ENCODE measurements at places on chromosomes 1 and 21.

DNA sequence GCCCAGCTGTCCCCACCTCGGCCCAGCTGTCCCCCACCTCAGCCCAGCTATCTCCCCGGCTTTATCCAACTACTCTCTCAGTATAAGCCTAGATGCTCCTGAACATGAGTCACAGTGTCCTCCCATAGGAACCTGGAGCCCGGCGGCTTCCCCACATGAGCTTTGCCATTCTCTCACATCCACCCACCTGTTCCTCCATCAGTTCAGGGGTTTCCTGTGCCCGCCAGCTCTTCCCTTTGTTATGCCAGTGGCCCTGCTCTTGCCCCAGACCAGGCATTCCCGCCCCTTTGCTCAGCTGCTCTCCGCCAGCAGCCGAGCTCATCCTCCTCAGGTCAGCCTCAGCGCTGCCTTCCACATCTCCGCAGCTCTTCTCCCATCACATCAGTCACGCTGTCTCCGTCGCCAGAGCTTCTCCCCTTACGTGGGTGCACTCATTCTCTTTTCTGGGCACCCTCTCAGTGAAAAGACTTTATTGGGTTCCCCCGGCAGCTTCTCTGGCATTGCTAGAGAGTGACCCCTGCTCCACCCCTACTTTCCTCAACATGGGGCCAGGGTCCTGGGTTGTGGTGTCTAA is 89.5 kb upstream of the CSF3R start:
- DNase-seq, result no peak

DNA sequence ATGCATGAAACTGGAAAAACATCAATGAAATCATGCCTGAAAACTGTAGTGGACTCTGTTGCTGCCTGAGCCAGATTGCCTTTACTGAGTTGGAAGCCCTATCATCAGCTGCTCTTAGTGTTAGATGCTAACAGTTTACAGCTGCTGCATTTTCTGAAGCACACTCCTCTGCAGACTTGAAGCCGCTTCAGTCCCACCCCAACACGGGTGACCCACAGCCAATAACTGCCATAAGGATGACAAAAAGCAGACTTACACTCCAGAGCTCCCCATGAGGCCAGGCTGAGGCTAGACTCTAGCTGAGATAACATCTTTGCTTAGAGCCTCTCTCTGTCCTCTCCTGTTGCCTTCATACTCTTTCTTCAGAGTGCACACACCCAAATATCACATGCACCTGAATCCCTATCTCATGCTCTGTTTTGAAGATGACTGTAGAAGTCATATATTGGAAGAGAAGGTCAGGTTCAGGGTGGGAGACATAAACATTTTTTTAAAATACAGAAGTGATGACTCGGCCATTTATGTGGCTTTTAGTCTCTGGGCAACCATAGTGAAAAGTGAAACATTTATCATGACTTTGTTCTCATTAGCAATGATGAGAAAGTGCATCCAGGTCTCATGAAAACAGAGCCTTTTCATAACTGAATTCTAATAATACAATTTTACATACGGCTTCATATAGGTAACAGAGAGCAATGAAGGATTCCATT is 161.0 kb downstream of the KCNK2 start:
- no peak for DNase-seq

DNA sequence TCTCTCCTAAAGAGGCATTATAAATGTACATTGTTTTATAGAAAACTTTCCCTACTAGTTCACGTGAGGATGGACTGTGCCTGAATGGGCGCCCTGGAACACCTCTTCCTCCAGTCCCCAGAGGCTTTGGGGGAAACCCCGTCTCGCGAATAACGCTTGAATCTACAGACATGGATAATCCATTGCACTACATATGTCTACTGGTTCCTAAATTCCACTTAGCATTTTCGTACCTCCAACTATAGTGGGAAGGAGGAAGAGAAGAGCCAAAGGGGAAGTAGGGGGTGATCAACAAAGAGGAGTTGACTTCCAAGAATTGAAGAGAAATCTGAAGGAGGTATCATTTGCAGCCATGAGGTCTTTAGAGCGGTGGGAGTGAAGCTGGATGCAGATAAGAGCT is 11.1 kb downstream of the BARHL2 start:
- DNase-seq, result no peak

DNA sequence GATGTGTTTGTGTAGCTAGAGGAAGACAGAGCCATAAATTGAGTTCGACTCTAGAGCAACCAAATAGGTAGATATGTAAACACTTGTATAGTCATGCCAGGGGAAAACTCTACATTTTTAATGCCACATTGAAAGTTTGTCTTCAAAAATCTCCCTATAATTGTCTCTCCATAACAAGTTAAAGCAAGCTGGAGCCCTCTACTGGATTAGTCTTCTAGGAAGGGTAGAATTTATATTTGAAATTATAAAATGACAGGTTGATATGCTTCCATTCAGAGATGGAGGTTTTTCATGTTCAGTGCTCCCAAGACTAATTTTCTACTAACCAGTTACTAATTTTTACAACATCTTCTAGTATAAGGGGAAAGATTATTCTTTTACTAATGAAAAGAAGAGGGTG is 13.1 kb upstream of the COL24A1 start:
- no peak for DNase-seq

- DNase-seq, result no peak
These were observed 6.4 kb downstream of the MYOM3 start for GRCh38 chr1:24105368-24106160.

DNA sequence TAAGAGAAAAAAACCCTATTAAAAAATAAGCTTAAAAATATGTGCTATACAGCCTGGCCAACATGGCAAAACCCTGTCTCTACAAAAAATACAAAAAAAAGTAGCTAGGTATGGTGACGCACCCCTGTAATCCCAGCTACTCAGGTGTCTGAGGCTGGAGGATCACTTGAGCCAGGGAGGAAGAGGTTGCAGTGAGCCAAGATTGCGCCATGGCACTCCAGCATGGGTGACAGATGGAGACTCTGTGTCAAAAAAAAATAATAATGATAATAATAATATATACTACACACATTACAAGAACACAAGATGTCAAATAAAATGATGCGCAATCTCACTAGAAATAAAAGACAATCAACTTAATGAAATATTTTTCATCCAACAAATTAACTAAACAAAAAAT is 22.9 kb downstream of the NRDC start:
- no peak for DNase-seq

DNA sequence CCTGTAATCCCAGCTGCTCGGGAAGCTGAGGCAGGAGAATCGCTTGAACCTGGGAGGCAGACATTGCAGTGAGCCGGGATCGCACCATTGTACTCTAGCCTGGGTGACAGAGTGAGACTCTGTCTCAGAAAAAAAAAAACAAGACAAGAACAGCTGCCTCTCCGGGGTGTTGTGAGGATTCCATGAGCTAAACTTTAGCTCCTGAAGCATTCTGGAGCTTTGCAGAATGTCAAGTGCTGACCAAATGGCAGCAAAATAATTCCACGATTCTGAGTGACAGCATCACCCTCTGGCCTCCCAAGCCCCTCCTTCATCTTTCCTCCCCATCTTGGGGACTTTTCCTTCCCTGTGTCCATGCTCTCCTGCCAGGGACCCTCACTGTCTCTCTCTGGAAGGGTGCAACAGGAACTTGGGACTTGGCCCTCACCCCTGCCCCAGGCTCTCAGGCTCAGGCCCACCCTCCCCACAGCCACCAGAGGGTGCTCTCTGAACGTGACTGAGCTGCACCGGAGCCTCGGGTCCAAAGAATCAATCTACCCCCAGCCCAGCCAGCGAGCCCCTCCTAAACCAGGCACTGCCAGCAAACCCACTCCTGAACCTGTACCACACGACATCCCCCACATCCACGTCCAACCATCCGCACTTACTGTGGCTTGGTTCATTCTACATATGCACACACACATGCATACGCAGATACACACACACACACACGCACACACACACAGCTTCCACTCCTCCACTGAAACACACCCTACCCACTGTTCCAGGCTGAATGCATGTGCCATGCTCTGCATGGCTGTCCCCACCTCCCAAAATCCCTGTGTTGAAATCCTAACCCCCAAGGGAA is 45.7 kb downstream of the ACOT7 start:
- DNase-seq, result no peak

DNA sequence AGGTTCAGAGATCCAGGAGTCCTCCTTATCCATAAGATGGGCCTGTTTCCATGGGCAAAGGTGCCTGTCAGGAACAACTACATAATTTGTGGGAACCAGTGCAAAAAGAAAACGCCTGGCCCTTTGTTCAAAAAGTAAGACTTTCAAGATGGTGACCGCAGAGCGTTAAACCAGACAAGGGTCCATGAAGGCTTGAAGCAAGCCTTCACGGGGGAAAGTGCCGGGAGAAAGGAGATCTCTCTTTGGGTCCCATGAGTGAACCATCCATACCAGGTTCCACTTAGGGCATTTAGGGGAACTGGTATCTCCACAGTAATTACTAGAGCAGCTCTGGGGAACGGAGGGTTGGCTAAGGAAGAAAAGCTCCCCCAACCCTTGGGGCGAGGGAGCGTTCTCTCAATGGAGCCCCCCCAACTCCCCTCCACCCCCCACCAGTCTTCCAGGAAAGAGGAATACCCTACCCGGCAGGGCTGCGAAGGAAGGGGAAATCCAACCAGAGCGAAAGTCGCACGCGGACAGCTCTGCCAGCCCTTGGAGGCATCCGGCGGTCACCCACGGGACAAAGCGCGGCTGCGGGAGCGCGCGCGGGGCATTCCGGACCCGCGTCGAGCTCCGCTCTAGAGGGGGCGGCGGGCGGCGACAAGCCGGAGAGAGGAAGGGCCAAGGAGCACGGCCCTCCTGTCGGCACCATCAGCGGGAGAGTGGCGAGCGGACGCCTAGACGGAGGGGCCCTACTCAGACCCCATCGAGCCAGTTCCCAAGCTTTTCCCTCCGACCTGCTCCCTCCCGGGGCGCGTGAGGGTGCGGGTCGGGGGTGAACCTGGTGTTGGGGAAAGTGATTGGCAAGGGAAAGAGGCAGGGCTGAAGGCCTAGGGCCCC is 687 bp upstream of the RASSF5 start:
- no peak for DNase-seq

DNA sequence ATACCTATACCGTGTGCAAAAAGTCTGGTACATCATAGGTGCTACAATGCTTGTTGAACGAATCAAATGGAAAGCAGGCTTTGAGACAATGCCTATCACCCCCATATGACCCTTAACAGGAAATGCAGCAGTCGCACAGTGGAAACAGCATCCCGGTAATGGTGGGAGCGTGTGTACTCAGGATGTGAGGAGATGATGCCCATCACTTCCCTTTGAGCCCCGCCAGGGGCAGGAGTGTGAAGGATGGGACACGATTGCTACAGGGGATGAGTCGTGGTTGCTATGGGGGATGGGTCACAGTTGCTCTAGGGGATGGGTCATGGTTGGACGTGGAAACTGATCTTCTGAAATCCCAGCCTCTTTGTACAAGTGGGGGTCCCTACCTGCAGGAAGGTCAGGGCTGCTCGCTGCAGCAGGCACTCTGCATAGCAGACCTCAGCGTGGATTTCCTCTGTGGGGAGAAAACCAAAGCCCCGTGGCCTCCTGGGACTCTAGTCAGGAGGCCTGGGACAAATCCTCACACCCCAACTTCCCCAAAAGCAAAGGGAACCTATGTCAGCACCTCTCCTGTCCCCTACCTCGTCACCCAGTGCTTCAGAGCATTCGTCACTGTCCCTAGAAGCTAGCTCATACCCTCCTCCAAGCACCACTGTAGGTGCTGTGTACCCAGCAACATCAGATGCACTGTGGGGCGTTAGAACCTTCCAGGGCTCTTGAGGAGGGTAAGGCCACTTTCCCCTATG is 19.3 kb downstream of the TTC39A start:
- DNase-seq, result no peak

- DNase-seq, result no peak
These were observed 46.4 kb upstream of the SCCPDH start for GRCh38 chr1:246677842-246678241.

GRCh38 chr1:22075718-22076117 is 23.2 kb downstream of the CDC42 start:
- no peak for DNase-seq
